ENCODE measurements at places on chromosomes 6 and 20.

DNA sequence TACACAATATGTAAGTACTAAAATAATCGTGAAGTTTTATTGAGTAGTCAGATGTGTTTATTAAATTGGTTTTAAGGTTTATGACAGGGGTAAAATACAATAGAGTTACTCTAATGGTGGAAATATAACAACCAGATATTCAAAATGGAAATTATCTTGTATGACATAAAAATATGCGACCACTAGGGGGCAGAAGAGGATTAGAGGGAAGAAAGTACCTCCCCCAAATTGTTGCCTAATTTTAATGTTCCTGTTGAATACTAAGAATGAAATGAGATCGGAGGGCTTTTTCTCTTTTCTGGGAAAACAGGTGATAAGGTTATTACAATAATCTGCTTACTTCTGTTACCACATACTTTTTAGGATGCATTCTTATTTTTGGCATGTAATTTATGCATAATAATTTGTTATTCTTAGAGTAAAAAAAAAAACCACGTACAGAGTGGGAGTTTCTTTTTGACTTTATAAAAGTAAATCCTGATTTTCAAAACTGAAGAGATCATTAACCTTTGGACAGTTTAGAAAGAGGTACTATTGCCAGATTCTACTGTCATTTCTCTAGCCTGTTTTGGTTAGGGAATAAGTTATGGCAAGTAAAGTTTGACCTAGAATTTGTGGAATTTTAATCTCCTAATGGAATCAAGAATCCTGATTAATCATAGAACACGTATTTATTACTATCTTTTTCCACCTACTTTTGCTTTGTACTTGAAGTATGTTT lies 159.2 kb downstream of the CD109 start:
- DNase-seq: no peak

DNA sequence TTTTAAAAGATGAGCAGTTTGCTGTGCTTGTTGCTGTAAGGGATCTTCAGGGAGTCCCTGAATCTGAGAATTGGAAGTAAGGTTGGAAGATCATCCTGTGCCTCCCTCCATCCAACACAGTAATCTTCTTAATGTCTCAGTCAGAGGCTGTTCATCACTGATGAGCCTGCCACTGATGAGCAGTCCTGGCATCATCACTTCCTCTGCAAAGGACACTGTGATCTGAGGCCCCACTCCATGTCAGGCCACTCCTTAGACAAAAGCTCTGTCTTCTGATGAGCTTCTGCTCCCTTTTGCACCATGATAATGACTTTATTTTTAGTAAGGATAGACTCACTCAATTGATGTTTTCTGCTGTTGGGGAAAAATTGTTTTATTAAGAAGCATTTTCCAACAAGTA lies 121.0 kb downstream of the UST start:
- no peak for DNase-seq

DNA sequence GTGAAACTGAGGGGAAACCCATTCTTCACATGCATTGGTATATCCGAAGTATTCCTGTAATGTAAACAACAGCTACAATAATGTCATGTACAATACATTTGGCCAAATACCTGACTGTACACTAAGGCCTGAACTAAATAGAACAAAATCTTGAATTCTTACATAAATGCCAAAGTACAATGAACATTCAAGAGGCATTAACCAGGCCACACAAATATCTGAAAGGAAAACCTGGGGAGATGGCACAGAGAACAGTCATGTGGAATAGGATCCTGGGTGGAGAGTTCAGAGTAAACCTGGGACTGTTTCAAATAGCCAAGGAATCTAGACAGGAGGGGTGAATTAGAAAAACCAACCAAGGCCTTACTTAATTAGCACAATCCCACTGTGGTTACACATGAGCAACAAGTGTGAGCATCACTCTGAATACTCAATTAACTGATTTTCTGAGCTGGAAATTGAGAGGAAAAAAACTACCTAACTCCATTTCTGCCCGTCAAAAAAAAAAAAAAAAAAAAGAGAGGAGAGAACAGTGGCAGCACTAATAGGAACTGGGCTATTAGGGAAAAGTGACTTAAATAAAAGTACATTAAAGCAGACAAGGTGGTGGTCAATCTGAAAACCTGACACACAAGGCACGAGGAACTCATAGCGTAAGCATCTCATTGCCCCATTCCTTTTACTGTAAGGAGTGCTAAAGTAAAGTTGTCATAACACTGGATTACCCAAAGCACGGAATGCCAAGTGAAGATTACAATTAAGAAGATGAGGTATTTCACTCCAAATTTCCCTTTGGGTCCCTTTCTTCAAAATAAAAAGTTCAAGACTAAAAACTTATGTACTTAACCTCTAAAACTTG lies 10.9 kb downstream of the SNX5 start:
- DNase-seq: no peak

DNA sequence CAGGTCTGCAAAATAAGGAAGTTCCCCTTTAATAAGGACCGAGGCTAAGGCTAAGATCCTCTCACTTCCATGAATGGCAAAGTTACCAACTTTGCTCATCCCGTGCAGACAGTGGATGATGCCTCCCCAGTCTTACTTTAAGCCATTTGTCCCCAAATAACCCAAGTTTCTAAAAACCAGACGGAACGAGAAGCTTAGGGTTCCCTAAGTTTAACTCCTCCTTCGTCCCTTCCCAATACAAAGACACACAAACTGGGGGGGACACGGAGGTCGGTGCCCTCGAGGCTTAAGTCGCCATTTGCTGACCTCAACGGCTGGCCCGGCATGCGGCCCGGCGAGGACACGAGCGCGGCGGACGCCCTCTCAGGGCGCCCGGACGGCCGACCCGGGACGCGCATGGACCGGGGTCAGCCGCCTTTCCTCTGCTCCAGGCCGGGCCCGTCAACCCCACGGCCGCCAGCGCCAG lies 527 bp downstream of the FBXO30 start:
- no peak for DNase-seq

DNA sequence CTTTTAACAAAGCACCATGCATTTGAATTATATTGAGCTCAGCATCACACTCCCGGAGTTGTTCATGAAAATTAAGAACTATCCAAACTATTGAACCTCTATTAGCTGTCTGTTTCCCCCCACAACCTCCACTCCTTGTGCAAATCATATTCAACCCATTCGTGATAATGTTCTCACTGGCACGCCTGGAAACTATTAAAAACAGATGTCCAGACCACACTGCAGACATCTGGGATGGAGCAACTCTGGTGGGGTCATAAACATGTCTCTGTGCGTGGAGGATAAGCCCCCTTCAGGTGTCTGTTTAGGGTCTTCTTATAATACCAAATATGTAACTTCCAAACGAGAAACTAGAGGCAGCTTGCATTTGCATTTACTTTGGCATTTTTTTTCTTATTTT lies 193.7 kb downstream of the TFAP2A start:
- no peak for DNase-seq

- no peak for DNase-seq
Observed at GRCh38 chr6:153170511-153170910, 39.4 kb upstream of the RGS17 start.

DNA sequence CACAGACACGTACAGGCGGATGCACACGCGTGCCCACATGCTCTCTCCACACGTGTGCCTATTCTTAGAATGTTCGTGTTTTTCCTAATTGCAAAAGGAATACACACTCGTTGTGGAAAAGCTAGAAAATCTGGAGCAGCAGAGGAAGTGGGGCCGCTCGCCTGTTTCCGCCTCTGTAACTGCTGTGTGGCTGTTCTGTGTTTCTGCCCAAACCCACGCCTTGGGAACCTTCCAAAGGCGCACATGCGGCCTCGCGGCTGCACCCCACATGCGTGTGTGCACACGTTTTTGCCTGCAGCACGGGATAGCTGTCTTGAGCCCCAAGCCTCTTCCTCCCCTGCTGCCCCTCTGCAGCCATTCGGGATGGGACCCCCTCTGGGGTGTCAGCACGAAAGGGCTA lies 12.2 kb downstream of the SLC17A9 start:
- DNase-seq: no peak

- no peak for DNase-seq
Observed at GRCh38 chr6:18585032-18585573, 198.0 kb downstream of the RNF144B start.

GRCh38 chr6:21589352-21590345 lies 3.9 kb upstream of the SOX4 start:
- peak; percentile 74 for DNase-seq

DNA sequence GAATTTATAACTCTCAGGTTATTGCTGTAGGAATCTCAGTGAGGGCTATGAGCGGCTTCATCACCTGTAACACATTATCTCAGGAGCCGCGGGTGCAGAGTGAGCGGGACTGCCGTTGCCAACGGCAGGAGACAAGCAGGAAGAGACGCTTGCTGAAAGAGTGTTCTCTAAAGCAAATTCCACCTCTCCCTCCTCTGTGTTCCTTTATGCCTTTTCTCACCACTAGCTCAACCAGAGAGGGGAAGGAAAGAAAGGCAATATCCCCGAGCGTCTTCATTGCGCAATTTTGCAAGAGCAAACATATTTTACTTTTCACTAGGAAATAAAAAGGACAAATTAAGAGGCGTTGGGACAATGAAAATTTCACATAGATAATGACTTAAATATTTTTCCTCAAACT lies 185.2 kb upstream of the EXOC2 start:
- no peak for DNase-seq

DNA sequence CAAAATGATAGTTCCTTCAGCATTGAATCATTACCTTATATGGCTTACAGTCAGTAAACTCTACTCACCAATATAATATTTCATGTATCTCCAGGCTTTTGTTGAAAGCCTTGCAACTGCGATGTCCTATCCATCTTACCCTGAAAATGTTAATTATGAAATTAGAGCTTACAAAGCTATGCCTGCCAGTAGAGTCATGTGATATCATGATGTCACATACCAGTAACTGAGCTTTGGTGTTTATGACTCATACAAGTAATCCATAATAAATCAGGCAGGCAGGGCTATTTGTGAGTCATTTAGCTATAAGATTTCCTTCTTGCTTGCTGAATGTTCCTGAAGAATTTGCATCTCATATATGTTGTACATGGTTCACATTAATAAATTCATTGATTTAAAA lies 44.9 kb upstream of the FAM83B start:
- DNase-seq: no peak

- DNase-seq: no peak
Observed at GRCh38 chr6:134253681-134254080, 64.2 kb downstream of the SGK1 start.

- no peak for DNase-seq
Observed at GRCh38 chr6:109060571-109060970, 34.1 kb downstream of the SESN1 start.

GRCh38 chr6:128295670-128296069 lies 224.7 kb downstream of the PTPRK start:
- no peak for DNase-seq

GRCh38 chr6:64477391-64477790 lies 841.8 kb downstream of the PHF3 start:
- DNase-seq: no peak

DNA sequence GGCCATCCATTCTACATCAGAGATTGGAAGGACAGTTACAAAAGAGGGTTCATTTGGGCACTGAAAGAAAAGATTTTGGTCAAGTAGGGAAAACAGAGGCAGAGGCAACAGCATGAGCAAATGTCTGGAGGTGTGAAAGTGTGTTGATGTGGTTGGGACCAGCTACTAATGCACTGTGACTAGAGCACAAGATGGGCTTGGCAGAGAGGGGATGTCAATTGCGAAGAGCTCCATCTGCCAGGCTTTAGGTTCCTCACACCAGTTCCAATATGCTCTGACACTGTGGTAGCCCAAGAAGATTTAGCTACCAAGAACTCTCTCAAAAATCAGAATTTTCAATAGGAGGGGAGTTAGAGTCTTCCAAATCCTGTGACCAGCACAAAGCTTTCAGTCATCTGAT lies 42.1 kb downstream of the TRAF3IP2 start:
- no peak for DNase-seq

DNA sequence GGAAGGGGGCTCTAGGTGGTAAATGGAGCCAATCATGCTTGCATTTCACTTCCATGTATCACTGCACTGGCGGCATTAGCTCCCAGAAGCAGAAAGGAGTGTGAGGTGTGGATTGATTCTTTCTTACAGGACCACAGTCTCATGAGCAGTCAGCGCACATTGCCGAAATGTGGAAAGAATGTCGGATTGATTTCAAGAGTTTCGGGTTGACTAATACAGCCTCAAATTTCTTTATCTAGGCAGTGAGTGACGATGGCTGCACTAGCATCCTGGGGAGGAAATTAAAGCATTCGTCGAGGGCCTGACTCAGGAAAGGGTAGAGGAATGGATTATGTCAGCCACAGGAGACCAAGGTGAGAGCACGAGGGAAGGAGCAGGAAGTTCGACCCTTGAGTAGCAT lies 222.8 kb upstream of the CDYL start:
- DNase-seq: no peak

DNA sequence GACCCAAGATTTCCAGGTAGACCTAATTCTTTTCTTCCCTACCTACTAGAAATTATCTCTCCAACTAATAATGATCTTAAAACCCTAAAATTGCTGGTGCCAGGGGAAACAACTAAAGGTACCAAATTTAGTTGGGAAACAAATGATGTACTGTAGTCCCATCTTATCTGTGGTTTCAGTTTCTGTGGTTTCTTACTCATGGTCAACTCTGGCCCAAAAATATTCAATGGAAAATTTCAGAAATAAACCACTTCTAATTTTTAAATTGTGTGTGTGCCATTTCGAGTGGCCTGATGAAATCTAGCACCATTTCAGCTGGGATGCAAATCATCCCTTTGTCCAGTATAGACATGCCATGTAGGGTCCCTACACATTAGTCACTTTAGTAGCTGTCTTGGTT lies 475.2 kb upstream of the EPHA7 start:
- DNase-seq: no peak

GRCh38 chr6:113289166-113289565 lies 568.0 kb upstream of the MARCKS start:
- DNase-seq: no peak

GRCh38 chr6:11496152-11497060 lies 41.1 kb upstream of the TMEM170B start:
- no peak for DNase-seq

DNA sequence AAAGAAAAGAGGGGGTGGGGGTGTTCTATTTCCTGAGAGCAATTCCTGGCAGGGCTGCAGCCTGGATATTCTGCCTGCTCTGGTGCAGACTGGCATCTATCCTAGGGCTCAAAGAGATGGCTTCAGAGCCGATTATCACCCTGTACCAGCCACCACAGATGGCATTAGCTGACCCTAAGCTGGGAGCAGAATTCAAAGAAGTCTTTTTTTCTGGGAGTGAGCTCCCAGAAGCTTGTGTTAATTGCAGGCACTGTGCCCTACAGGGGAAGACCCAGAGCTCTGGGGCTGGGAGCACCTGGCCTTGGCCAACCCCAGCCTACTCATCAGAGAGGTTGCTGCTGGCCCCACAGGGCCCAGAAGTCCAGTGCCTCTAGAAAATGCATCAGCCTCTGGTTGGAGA lies 85.9 kb downstream of the PXDC1 start:
- no peak for DNase-seq

- no peak for DNase-seq
Observed at GRCh38 chr6:34644716-34645115, 51.9 kb downstream of the ILRUN start.
